Heart right ventricle (tissue), 16 donors: ENCODE measurements at places on chromosomes 7 and 10.

GRCh38 chr10:78286186-78286585, 252.5 kb downstream of the RPS24 start:
- no peak for DNase-seq

GRCh38 chr7:47271749-47272148, 310.2 kb downstream of the TNS3 start:
- DNase-seq, result no peak

- DNase-seq, result peak; percentile 66
These were observed 107.3 kb upstream of the PDCD4 start for GRCh38 chr10:110764378-110764777.

DNA sequence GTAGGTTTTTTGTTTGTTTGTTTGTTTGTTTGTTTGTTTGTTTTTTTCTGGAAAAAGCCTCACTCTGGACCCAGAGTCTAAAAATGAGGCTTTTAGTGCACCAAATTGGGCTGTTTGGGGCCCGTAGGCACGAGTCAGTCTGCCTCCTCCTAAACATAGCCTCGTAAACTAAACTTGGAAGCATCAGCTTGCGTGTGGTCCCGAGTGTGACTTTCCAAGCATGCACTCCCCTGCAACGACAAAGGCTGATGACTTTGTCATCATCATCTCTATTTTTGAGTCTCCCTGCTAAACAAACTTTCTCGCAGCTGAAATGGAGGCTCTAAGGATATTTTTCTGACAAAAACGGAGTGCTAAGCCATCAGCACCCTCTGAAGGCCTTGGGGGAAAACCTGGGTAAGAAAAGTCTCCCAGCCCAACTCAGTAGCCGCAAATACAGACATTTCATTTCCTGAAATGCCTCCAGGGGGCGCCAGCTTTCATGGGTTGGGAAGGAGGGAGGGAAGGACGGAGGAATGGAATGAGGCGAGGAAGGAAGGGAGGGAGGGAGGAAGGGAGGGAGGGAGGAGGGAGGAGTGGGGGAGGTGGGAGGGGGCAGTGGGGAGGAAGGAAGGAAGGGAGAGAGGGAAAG, 245.9 kb downstream of the KCNMA1 start:
- peak; percentile 78 for DNase-seq

- DNase-seq, result no peak
These were observed 874 bp downstream of the BAIAP2L1 start for GRCh38 chr7:98399890-98400541.
